AG04450 (cell line): ENCODE measurements at places on chromosomes 16 and 17.

DNA sequence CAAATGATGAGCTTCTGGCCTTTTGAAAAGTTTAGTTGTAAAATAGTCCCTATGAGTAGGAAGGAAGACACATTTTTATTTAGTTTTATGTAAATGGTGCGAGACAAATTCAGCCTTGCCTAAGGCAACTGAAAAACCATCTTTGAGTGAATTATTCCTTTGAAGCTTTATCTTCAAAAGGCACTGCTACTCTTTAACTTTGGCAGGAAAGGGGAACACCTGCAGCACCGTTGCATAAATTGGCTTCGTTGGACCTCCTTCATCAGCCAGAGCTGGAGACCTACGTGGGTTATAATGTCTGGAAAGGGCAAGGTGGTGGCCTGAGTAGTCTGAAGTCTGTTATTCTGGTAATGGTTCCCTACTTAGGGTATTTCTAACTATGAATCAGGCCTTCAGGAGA lies 373.5 kb downstream of the KCNJ2 start:
- no peak for DNase-seq

DNA sequence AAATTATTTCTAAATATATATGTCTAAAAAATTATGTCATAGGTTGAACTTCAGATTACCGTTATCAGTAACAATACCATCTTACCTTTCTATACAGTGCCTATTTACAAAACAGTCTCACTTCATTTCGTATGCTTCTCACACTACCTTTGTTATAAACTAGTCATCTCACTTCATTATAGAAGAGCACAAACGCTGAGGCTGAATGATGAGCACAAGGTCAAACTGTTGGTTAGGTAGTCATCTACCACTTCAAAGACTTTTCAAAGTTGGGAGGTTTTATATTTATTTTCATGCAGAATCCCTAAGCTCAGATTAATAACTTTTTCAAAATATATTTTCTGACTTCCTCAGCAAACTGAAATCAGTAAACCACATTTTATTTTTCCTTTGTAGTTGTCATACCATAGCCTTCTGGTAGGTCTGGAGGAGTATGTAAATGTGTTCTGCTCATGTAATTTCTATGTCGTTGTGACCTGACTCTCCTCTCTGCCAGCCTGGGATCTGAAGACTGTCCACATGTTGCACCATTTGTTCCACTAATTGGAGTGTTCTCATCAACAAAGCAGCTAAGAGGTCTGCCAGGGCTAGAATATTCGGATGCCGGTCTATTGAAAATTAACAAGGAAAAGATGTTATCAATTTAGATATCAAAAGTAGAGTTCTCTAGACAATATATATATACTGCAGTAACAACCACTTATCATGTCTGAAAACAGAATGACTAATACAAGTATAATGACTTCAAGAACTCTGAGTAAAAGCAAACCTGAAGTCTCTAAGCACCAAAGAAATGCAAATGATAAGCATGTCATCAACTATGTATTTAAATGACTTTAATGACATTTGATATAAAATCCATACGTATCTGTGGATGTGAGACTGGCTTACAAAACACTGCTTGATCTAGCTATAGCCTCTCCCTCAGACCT lies 73.9 kb downstream of the CEP95 start:
- no peak for DNase-seq

- no peak for DNase-seq
Measured at GRCh38 chr17:12691173-12691572, 25.5 kb downstream of the MYOCD start.

DNA sequence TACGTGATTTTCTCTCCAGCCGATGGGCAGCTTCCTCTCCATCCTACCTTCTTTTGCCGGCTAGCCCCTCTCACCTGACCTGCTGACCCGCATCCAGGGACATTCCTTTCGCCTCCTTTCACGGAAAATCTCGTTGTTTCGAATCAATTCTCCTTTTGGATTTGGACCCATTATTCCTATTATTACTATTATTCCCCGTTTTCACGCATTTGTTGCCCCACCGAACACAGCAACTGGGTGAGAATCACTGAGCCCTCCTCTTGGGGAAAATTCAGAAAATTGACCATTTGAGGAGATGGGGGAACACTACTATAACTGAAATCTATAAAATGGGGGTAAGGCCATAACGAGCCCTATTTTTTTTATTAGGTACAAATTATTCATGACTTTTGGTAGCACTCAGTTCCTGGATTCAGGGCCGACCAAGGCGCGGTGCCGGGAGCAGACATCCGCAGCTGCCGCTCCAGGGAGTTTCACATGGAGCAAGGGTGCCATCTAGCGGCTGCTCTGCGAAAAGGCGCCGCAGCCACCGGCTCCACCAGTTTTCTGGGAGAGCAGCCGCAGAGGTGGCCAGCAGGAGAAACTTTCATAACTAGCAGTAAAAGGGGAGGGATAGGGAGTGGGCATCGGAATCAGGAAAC lies 3.3 kb upstream of the HOXB8 start:
- DNase-seq, result no peak

DNA sequence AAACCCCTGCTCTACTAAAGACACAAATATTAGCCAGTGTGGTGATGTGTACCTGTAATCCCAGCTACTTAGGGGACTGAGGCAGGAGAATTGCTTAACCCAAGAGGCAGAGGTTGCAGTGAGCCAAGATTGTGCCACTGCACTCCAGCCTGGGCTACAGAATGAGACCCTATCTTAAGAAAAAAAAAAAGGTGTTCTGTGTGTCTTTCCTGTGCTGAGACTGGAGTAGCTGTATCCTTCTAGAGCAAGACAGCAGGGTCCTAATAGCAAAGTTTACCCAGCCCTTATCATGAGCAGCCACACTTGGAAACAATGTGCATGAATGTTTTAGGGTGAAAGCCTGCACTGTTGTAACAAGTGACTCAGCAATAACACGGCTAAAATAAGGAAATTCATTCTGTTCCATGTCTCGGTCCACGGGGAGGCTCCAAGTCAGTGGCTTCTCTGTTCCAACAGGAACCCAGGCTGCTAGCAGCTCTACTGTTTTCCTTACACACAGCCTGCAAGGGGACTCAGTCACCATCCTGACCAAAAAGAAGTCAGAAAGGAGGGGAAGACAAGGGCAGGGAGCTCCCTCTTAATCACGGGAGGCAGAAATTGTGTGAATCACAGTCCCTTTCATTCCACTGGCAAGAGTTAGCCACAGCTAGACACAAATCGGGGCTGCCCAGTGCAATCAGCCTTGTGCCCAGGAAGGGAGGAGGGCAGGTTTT lies 7.1 kb upstream of the SLC5A11 start:
- DNase-seq, result no peak

GRCh38 chr17:37614823-37615222 lies 5.6 kb upstream of the SYNRG start:
- DNase-seq, result no peak
